Germinal center (tissue), 1 donor: ENCODE measurements at places on chromosomes 2 and 18.

GRCh38 chr2:641164-641871 lies 35.9 kb downstream of the TMEM18 start:
- DNase-seq: no peak

- no peak for DNase-seq
Observed at GRCh38 chr2:163990541-163990940, 254.7 kb upstream of the FIGN start.

GRCh38 chr2:214471990-214472389 lies 61.1 kb downstream of the VWC2L start:
- no peak for DNase-seq

DNA sequence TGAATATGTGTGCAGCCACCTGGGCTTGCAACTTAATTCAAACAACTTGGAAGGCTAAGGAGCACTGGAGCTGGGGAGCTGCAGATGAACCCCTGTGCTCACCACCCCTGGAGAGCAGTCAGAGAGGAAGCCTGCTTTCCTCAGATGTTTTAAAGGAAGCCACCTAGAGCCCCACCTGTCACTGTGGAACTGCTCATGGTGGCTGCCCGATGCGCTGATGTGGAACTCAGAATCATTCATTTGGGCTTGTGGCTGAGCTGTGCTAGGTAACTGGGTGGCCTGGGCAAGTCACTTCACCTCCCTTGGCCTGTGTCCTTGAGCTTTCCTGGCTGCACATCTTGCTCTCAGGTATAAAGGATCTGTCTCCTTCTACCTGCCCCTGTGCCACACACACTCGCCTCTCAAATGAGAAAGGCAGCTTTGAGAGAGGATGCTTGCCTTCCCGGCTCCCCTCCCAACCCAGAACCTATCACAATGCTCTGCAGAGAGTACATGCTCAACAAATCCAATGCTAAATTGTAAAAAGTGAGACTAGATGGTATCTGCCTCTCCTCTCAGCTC lies 41.3 kb downstream of the BCL11A start:
- DNase-seq: peak; percentile 55

- DNase-seq: no peak
Observed at GRCh38 chr18:66994790-66995189, 390.9 kb upstream of the CDH19 start.

GRCh38 chr2:237615631-237616249 lies 11.6 kb upstream of the LRRFIP1 start:
- no peak for DNase-seq

GRCh38 chr2:172299741-172300140 lies 127.6 kb upstream of the ITGA6 start:
- DNase-seq: no peak

GRCh38 chr2:24359129-24360049 lies 947 bp downstream of the ITSN2 start:
- DNase-seq: peak; percentile 35

GRCh38 chr2:102282678-102283091 lies 28.7 kb upstream of the IL1RL1 start:
- DNase-seq: no peak

- DNase-seq: no peak
Observed at GRCh38 chr2:13522917-13523821, 806.4 kb downstream of the TRIB2 start.

DNA sequence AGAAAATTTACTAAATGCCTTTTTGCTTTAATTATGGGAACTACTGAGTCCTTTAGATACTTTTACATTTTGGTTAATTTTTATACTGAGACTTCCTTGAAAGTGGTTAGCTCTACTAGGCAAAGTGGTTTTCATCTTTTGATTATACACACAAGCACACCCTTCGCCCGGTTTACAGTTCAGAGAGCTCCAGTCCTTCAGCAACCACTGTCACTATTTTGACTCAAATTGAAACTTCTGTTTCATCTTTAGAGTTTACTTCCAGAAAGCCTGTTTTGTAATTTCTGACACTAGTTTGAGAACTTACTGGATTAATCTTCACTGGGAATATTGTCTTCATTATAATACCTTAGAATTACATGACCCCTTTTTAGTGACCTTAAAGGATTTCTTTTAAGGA lies 140.3 kb upstream of the FOSL2 start:
- no peak for DNase-seq

- DNase-seq: no peak
Observed at GRCh38 chr2:162579986-162580385, 236.1 kb downstream of the GCA start.

- no peak for DNase-seq
Observed at GRCh38 chr2:98020992-98021713, 25.4 kb upstream of the TMEM131 start.

- DNase-seq: peak; percentile 81
Observed at GRCh38 chr18:48007955-48008701, 77.7 kb upstream of the SMAD2 start.

GRCh38 chr2:121194626-121195025 lies 90.4 kb downstream of the TFCP2L1 start:
- DNase-seq: no peak

DNA sequence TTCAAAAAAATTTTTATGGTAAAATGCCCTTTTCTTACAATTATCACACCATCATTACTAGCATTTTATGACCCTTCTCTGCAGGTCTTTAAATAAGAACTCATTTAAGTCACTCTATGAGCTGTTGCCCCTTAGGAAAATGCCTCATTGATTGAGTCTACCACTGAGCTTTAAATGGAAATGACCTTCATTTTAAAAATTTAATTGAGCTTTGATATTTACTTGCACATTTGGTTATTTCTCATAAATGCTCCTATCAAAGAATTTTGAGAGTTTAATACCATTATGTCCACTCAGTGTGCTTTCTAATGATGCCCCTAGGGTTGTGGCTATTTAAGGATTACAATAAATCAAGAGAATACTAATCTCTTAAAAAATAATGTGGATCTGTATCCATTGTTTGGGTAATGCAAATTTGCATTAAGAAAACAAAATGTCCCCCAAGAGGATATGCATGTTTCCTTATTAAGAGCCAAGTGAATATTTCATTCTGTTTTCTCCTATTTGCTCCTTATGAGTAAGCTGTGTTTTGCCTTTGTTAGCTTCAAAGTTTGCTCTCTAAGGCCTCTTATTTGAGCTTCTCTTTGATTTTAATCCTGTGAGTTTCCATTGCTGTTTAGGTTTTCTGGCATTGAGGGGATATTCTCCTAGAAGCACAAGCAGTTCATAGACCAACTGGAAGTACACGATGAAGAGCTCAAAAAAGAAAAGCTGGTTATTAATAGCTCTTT lies 69.8 kb downstream of the CERS6 start:
- no peak for DNase-seq

DNA sequence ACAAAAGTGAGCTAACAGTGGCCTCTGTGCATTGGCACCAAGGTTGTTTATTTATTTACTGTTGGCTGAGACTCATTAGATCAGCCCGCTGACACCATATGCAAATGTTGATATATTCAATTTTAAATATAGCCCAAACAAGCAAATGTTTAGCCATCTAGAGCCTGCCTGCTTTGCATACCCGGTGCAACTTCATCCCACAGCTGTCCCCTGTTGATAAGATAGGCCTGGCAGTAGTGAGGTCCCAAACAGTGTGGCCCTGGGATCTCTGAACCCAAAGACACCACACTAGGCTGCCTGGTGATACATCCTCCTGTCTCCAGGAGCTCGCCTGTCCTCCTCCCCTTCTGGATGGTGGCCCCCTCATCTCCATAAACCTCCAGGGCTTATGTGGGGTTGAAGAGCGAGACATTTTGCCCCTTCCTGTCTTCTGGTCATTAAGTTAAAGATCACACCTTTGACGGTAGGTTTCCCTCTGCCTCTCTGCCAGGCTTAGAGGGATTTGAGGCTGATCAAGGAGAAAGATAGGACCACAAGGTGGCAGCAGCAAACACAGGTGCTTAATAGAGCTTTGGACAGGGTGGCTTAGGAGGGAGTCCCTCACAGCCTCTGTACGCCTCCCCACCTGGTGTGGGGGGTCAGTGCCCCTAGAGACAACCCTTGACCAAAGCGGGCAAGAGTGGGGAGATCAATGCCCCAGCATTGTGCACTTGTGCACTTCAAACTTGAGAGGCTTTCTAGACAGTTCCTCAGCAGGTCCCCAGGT lies 23.7 kb upstream of the MYO5B start:
- peak; percentile 52 for DNase-seq

GRCh38 chr18:23237524-23238151 lies 102.4 kb downstream of the CABLES1 start:
- peak; percentile 71 for DNase-seq

DNA sequence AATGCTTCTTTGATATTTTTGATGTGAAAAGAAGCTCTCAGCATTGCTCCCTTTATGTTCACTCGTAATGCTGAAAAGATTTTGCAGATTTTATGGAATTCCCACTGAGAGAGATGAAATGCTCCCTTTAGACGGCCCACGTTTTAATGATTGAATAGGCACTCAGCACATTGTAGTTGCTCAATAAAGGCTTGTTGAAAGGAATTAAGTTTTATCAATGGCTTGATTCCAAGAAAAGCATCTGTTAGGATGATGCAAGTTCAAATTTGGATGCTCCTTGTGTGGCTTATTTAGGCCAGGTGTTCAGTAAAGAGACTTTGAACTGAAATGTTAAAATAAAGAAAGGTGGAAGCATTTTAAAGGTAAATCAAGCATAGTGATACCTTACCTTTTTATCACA lies 725.1 kb downstream of the EPHA4 start:
- DNase-seq: no peak

- no peak for DNase-seq
Observed at GRCh38 chr18:37396971-37397720, 168.5 kb downstream of the CELF4 start.

- no peak for DNase-seq
Observed at GRCh38 chr2:170143045-170143717, 34.8 kb upstream of the MYO3B start.

GRCh38 chr18:2112435-2113045 lies 458.8 kb downstream of the METTL4 start:
- no peak for DNase-seq

DNA sequence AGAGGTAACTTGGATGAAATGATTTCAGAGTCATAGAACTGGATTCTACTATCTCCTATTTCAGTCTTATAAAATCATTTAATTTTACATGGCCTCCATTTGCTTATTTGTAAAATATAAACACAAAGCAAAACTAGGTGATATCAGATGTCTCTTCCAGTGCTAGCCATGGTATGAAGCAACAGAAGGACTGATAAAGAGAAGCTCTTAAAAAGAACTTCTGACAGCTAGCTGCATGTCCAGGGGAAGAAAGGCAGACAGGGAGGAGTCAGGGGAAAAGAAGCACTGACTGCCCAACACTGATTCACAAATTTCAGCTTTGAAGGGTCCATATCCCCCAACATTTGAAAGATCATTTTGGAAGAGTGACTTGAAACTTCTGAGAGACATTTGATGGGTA lies 6.4 kb downstream of the SLC8A1 start:
- DNase-seq: no peak

GRCh38 chr18:2515908-2516625 lies 55.2 kb downstream of the METTL4 start:
- DNase-seq: no peak

- no peak for DNase-seq
Observed at GRCh38 chr2:51981783-51982182, 949.9 kb upstream of the NRXN1 start.

DNA sequence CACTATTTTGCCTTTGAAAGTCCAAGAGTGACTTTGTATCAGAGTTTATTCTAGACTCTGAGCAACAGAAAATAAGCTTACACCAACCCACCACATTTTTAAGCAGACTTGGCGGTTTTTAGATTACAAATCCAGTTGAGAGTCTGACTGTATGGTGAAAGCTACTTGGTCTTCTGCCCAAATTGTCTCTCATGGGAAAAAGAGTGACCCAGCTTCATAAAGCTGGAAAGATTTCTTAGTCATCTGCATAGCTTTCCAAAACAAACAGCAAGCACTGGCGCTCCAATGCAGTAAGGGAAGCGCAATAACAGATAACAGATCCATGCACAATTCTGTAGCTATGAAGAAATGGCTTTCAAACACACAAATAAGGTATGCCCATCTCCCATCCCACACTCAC lies 7.1 kb downstream of the DSG1 start:
- no peak for DNase-seq

GRCh38 chr2:160267022-160267421 lies 67.0 kb upstream of the ITGB6 start:
- DNase-seq: no peak

DNA sequence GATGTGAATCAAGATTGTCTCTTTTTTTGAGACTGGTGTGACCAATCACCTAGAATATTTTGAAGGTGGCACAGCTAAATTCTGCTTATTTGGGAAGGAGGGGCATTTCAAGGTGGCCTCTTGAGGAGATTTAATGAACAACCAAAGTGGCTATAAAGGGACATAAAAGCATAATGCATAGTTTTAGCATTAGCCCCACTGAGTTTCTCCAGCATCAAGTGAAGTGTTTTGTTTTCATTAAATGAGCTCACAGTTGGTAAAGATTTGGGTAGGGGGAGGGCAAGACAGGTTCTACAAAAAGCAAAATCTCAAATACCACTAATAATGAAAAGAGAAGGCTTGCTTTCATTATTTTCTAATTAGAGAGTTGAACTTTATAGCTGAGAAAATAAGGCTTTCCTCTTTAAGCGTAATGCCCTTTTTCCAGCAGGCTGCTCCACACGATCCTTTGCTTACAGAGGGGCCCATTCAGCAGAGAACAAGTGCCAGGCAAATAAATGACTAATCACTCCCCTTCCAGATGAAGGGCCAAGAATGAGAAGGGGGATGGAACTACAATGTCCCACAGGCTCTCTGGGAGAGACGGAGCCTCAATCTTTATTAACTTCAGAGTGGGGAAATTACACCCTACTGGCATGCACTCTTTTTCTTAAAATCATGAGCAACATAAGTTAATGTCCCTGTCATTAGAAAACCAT lies 35.9 kb downstream of the LHCGR start:
- no peak for DNase-seq

- DNase-seq: no peak
Observed at GRCh38 chr2:236694146-236694888, 124.7 kb downstream of the ACKR3 start.

DNA sequence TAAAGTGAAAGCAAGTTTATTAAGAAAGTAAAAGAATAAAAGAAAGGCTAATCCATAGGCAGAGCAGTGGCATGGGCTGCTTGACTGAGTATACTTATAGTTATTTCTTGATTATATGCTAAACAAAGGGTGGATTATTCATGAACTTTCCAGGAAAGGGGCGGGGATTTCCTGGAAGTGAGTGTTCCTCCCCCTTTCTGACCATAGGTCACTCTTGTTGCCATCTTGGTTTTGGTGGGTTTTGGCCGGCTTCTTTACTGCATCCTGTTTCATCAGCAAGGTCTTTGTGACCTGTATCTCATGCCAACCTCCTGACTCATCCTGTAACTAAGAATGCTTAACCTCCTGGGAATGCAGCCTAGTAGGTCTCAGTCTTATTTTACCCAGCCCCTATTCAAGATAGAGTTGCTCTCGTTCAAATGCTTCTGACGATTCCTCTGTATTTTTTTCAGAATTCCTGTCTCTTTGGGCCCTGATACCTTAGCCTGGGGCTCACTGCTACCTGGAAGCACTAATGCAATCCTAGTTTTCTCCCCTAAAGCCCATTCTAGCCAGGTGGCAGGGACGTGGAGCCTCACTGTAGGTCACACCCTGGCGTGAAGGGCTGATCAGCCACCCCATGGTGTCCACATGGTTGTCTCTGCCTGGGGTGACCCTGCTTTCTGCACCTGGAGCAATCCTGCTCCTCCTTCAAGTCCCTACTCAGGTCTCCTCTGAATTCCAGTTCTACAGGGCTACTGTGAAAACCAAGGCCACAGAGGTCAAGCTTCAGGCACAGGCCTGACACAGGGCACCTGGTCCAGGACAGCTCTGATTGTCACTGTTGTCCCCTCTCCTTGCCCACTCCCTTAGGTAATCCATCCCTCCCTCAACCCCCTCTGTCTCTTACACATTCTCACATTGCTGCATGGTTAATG lies 6.0 kb upstream of the SLC35F6 start:
- no peak for DNase-seq

- no peak for DNase-seq
Observed at GRCh38 chr2:20149703-20150030, 75.3 kb downstream of the SDC1 start.
